ENCODE measurements at places on chromosomes 2 and 18. TPM values are rescaled to one million over a fixed set of nuclear protein-coding genes. Genes with fewer than 3 reads are reported as not detected.

DNA sequence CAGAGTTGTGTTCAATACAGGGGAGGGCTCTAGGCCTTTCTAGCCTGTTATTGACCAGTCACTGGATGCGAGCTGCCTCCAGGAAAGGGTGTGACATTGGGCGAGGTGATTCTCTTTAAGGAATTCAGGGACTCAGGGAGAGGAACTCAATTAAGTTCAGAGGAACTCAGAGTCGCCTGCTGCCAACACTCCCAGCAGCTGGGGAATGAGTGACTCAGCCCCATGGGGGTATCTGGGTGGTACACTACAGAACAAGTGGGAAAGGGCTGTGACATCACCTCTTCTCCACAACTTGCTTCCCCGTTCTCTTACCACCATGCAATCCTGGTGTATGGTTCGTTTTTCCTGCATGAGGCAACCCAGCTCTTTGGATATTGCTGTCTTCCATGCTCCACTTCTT is 50.4 kb upstream of the CYRIA start:
- no peak for DNase-seq
- no peaks in the 10 kb centered on the region for H3K36me3 ChIP-seq
- no peak overlapping the region for H3K27ac ChIP-seq
- no peak overlapping the region for H3K4me3 ChIP-seq
- no peaks in the 10 kb centered on the region for H3K4me1 ChIP-seq

GRCh38 chr2:225824748-225825449 is 425.4 kb downstream of the NYAP2 start:
- DNase-seq, result no peak
- H3K36me3 ChIP-seq, result no peaks in the 10 kb centered on the region
- H3K27ac ChIP-seq, result no peak overlapping the region
- no peaks in the 10 kb centered on the region for H3K27me3 ChIP-seq

DNA sequence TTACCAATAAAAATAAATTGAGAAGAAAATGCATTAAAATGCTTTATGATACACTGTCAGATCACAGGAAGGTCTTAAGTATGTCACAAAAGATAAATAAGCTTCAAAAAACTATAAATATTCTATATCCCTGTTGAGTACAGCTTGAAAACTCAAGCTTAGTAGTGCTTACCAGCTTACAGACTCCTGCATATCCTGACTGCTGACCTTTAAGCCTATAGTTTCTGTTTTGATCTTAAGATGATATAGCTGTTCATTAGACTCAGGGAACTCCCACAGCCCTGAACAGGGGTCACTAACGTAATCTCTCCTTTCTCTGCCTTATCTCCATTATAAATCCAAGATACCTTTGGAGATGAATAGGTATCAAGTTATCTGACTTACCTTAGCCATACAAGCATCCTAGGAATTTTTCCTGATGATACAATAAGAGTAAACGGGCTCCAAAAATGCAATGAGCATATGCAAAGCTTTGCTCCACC is 93.7 kb upstream of the RBBP8 start:
- H3K27me3 ChIP-seq, result peaks cover 18% of the 10 kb centered on the region
- H3K36me3 ChIP-seq, result no peaks in the 10 kb centered on the region
- H3K4me3 ChIP-seq, result no peak overlapping the region
- DNase-seq, result no peak
- H3K4me1 ChIP-seq, result no peaks in the 10 kb centered on the region
- H3K27ac ChIP-seq, result no peak overlapping the region

- no peak overlapping the region for H3K4me3 ChIP-seq
- DNase-seq, result no peak
- H3K36me3 ChIP-seq, result peaks cover 43% of the 10 kb centered on the region
- H3K27ac ChIP-seq, result no peak overlapping the region
Observed at GRCh38 chr18:24094561-24094960, 44.3 kb upstream of the CABYR start.

Gene HOXD13
- total RNA-seq, result not detected

Gene ZNF236
- 22.9 TPM for total RNA-seq

Gene GALNT14
- total RNA-seq, result 0.90 TPM

All from activated T-helper 2 cell treated with anti-CD3 and anti-CD28 coated beads, Interferon-gamma antibody, Interleukin-2, Interleukin-4, amounts not matched to agents 10 μg/mL and 5 μg/mL and 100 μg/mL, durations not matched to agents 14 hours and 24 hours and 36 hours (primary cell).